Smooth muscle cell of the pulmonary artery (primary cell): ENCODE measurements at places on chromosomes 2 and 18. TPM values are rescaled to one million over a fixed set of nuclear protein-coding genes. Genes with fewer than 3 reads are reported as not detected.

Gene CASP10
- total RNA-seq, result 5.3 and 6.8 TPM in 2 replicates

Gene C18orf54
- total RNA-seq, result 2.7 and 5.7 TPM in 2 replicates

Gene PRADC1
- 9.8 and 13.1 TPM in 2 replicates for total RNA-seq

Gene STPG4
- 0.07 and 0.20 TPM in 2 replicates for total RNA-seq

Gene DPY30
- total RNA-seq, result 32.8 and 41.4 TPM in 2 replicates

Gene FAP
- 172 and 182 TPM in 2 replicates for total RNA-seq

Gene GPR45
- total RNA-seq, result not detected in 2 replicates

Gene XIRP2
- not detected in 2 replicates for total RNA-seq

Gene HOXD12
- total RNA-seq, result not detected in 2 replicates

Gene GKN2
- not detected in 2 replicates for total RNA-seq

Gene TSPYL6
- total RNA-seq, result not detected in 2 replicates

Gene KIAA2012
- total RNA-seq, result not detected in 2 replicates

Gene CLASP1
- 49.4 and 50.2 TPM in 2 replicates for total RNA-seq

Gene LRP1B
- 0.03 and 0.13 TPM in 2 replicates for total RNA-seq

Gene FAM228A
- 0.72 and 3.2 TPM in 2 replicates for total RNA-seq

Gene ANKRD30B
- 0.73 and 1.4 TPM in 2 replicates for total RNA-seq

Gene SALL3
- 0.52 TPM in 1 of 2 replicates, not detected in the other for total RNA-seq

Gene ABCG5
- total RNA-seq, result not detected in 2 replicates

Gene M1AP
- total RNA-seq, result 0.23 and 0.26 TPM in 2 replicates

Gene BZW1
- total RNA-seq, result 629 and 710 TPM in 2 replicates

Gene NEU2
- not detected in 2 replicates for total RNA-seq

Gene SIGLEC15
- total RNA-seq, result 1.8 and 4.4 TPM in 2 replicates

Gene NDC80
- total RNA-seq, result 2.4 and 6.8 TPM in 2 replicates

Gene C2orf80
- total RNA-seq, result not detected in 2 replicates

Gene CCDC178
- not detected in 2 replicates for total RNA-seq

Gene TSGA10
- 2.5 and 2.9 TPM in 2 replicates for total RNA-seq

Gene MAP3K19
- not detected in 2 replicates for total RNA-seq

Gene CLIP4
- total RNA-seq, result 42.6 and 66.8 TPM in 2 replicates

Gene FSHR
- not detected in 2 replicates for total RNA-seq

Gene SLC30A3
- total RNA-seq, result 0.03 and 0.26 TPM in 2 replicates

Gene UGT1A10
- 0.10 and 0.13 TPM in 2 replicates for total RNA-seq

Gene POTEJ
- not detected in 2 replicates for total RNA-seq

Gene EML6
- 1.2 and 1.3 TPM in 2 replicates for total RNA-seq

Gene CDCA7
- 0.83 and 2.3 TPM in 2 replicates for total RNA-seq

Gene POTEI
- not detected in 2 replicates for total RNA-seq

Gene TTC31
- total RNA-seq, result 12.1 and 13.0 TPM in 2 replicates

Gene DLX1
- 1.6 and 7.7 TPM in 2 replicates for total RNA-seq

Gene CBLN2
- total RNA-seq, result 0.07 TPM in 2 replicates

Gene RIT2
- total RNA-seq, result not detected in 2 replicates

Gene UGT1A7
- 0.07 and 0.96 TPM in 2 replicates for total RNA-seq

Gene MAPK4
- total RNA-seq, result under 0.01 TPM in 1 of 2 replicates, not detected in the other

Gene MOCOS
- total RNA-seq, result 5.6 and 16.6 TPM in 2 replicates

Gene AQP12B
- not detected in 2 replicates for total RNA-seq

Gene CELF4
- total RNA-seq, result not detected in 2 replicates

Gene C2orf78
- total RNA-seq, result not detected in 2 replicates

Gene KDSR
- total RNA-seq, result 48.3 and 64.0 TPM in 2 replicates

Gene LOXHD1
- not detected in 2 replicates for total RNA-seq

Gene CCDC68
- 4.4 and 15.1 TPM in 2 replicates for total RNA-seq

Gene TRIM43
- total RNA-seq, result not detected in 2 replicates

Gene ZC3H8
- total RNA-seq, result 5.9 and 7.4 TPM in 2 replicates

Gene MAP2
- total RNA-seq, result 10.7 and 20.1 TPM in 2 replicates

Gene TFPI
- total RNA-seq, result 150 and 489 TPM in 2 replicates
